ENCODE measurements at places on chromosomes 12 and 14.

DNA sequence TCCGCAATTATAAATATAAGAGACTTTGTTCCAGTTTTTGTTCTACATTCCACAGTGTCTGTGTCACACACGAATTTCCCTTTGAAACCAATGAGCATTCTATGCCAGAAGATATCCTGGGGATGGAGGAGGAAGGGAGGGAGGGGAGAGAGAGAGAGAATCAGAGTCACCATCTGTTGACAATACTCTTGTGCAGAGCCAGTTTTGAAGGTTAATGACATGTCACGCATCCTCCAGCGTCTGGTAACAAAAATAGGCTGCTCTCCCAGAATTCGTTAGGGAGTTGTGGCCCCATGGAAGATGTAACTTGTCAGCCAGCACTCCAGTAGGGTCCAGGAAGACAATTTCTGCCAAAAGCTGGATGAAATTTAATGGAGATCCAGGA, 213.5 kb upstream of the KRR1 start:
- no peak for DNase-seq

DNA sequence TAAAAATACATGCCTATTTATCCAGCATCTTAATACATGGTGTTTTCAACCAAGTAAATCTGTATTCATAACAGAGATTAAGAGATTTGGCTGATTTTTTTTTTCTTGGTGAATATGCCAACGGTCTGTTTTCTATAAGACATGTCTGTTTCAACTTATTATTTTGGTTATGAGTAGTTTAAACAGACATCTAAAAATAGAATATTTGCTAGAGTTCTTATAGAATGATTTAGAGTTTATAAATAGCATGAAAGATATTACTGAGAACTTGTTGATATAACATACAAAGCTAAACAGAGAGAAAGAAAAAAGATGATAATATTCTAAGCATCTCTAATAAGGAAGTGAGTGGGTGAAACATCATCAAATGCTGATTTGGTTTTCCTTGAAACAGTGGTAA, 199.9 kb downstream of the CCDC91 start:
- no peak for DNase-seq

DNA sequence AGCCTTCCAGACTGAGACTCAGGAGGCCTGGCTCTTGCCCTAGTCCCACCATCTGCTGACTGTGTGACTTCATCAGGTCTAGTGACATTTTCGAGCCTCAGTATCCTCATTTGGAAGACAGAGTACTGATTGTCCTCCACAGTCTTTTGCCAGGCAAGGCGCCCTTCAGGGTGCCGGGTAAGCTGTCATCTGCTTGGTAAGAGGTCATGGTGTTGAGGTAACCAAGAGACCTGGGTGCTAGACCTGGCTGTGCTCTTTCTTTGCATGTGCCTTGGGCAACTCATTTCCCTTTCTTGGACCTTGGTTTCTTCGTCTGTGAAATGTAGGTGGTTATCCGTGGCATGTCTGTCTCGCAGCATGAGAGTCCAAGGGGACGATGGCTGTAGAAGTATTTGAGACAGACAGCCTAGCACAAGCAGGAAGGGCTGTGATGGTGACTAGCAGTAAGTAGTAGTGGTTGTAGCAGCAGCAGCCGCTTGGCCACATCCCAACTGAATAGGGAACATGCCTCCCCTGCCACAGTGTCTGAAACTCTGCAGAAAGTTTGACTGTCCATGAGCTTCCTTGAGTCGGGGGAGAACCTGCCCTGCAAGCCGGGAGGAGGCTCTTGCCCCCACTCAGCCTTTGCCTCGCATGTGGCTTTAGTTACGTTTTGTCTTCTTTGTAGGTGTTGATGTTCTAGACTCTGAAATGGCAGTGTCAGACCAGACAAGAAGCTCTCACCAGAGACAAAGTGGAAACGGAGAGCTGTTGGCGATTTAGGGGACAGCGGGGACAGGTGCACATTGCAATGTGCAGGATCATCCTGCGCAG, 40.3 kb downstream of the EVL start:
- no peak for DNase-seq

GRCh38 chr14:106080922-106081321, 554.5 kb downstream of the TMEM121 start:
- no peak for DNase-seq

- DNase-seq: no peak
These were observed 25.4 kb downstream of the PRKCH start for GRCh38 chr14:61346793-61347192.

GRCh38 chr12:22322091-22322490, 12.4 kb downstream of the ST8SIA1 start:
- no peak for DNase-seq

DNA sequence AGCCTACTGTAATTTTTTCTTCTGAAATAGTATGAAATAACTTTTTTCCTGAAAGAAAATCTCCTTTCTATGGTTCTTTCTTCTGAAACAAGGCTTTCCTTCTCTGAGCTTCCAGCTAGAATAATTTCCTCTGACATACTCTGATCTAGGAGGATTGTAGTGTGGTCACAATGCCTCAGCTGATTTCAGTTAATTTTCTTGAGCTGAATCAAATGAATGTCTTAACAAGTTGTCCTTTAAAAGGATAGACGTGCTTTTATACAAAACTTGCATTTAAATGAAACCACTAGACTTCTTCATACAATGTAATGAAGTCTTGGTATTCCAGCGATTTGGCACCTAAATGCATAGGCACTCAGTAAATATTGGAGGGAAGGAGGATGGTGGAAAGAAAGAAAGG, 94.4 kb downstream of the BICD1 start:
- no peak for DNase-seq

DNA sequence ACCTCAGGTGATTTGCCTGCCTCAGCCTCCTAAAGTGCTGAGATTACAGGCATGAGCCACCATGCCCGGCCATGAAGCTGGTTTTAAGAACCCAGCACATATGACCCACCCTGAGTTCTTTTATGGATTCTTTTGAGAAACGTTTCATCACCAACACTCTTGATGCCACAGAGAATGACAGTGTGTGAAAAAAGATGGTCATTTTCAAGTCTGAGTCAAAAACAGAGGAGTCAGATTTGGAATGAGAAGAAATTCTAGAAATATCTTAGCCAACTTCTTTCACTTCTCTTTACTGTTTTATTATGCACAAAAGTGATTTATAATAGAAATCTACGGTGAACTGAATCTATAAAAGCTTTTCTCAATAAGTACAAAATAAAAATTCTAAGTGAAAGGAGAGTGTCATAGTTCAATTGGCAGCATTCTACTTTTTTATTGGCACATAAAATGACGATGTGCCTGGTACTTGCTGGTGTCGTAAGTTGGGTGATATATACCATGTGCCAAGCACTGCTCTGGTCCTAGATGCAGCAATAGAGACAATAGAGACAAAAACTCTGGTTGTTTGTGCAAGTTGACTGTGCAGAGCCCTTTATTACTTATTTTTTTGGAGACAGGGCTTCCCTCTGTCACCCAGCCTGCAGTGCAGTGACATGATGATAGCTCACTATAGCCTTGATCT, 33.9 kb downstream of the CCDC177 start:
- no peak for DNase-seq

DNA sequence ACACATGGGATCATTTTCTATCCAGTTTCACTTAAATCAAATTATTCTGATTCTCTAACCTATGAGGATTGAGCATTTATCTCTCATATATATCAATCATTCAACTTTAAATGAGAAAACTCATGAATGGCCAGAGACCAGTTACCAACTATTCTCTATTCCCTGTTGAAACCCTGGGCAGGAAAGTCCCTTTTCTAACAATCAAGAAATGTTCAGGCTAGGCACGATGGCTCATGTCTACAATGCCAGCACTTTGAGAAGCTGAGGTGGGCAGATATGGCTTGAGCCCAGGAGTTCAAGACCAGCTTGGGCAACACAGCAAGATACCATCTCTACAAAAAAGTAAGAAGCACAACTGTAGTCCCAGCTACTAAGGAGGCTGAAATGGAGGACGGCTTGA, 18.0 kb downstream of the FMNL3 start:
- no peak for DNase-seq

- DNase-seq: no peak
These were observed 210.6 kb downstream of the SLC6A15 start for GRCh38 chr12:84702001-84702400.

- no peak for DNase-seq
These were observed 205.7 kb downstream of the TTC8 start for GRCh38 chr14:89029961-89030694.

- no peak for DNase-seq
These were observed 17.5 kb upstream of the PPP1CC start for GRCh38 chr12:110760204-110760609.

GRCh38 chr12:75747572-75748021, 236.2 kb upstream of the KRR1 start:
- DNase-seq: no peak

GRCh38 chr12:117481470-117481869, 120.0 kb upstream of the NOS1 start:
- no peak for DNase-seq

GRCh38 chr12:3152011-3152511, 74.9 kb downstream of the TSPAN9 start:
- no peak for DNase-seq

DNA sequence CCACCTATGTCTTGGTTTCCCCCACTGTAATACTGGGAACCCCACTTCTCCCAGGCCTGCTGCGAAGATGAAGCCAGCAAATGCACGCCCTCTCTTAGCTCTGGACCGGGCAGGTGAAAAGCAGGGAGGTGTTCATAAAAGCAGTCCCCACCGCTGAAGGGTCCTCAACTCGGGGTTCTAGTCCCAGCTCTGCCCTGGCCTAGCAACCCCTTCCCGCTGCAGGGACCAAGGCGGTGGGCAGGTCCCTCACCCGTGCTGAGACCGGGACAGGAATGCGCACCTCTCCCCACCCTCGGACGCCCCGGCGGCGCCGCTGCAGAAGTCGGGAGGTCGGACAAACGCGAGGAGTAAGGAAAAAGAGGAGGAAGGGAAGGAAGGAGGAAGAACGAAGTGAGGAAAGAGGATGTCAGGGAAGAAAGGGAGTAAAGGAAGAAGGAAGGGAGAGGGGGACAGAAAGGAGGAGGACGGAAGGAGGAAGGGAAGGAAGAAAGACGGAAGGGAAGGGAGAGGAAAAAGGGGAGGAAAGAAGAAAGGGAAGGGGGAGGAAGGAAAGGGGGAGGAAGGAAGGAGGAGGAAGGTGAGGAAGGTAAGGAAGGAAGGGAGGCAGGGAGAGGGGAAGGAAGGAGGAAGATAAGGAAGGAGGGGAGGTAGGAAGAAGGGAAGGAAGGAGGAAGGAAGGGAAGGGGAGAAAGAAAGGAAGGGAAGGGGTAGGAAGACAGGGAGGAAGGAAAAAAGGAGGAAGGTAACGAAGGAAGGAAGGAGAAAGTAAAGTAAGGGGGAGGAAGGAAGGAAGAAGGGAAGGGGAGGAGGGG, 701 bp downstream of the SPRING1 start:
- DNase-seq: no peak

DNA sequence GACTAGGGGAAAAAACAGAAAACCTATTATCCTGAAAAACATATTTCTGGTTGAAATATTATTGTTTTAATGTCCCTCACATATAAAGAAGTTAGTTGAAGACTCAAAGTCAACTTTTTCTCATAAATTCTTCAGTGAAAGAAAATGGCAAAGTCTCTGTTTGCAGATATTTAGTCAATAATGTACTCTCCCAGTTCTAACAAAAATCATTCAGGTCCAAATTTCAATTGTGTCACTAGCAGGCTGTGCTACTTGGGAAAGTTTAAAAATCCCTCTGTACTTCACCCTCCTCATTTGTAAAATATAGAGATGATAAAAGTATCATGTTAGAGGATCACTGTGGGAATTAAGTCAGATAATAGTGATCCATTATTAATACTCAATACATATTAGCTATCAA, 496.5 kb downstream of the FSCB start:
- no peak for DNase-seq

DNA sequence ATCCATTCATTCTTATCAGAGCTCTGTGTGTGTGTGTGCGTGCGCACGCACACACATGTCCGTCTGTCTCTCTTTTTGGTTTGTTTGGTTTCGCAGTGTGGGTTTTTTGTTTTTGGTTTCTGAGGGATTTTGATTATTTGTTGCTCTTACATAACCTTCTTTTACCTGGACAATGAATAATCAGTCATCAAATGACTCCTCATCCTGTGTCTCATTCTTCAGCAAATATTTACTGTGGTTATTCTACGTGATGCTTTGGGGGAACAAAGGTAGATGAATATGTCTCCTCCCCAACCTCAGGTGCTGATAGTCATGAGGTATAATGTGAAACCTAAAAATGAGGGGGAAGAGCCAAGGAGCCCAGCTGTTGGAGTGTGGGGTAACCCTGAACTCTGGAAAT, 92.4 kb downstream of the SAMD4A start:
- DNase-seq: no peak

GRCh38 chr12:115450017-115450416, 766.0 kb upstream of the TBX3 start:
- no peak for DNase-seq

GRCh38 chr12:43145481-43145880, 406.5 kb downstream of the ADAMTS20 start:
- DNase-seq: no peak

GRCh38 chr14:93954900-93955849, 21.2 kb downstream of the ASB2 start:
- DNase-seq: peak; percentile 79

DNA sequence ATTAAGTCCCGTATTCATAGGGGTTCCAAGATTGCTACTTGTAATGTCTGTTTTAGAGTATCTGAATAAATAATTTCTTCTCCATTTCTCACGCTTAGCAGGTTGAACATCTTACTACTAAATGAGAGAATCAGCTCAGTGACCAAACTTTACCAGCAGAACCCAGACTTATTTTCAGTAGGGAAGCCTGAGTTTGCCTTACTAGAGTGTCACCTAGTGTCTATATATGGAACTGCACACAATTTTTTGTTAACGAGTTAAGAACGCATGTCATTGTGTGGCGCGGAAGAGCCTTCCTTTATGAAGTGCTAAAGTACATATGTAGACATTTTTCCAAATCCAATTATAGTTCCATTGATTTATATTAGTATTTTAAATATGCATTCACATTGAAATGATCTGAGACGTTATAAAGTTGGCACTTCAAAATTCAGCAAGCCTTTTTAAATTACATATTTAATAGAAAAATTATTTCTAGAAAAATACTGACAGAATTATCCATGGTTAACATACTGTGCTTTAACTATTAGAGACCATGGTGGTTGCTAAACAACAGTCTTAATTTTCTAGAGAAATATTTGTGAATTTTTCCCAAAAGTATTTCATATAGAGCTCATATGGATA, 88.3 kb downstream of the RPS29 start:
- no peak for DNase-seq

GRCh38 chr14:21711360-21711961, 37.8 kb upstream of the OR4E1 start:
- peak; percentile 64 for DNase-seq

- no peak for DNase-seq
These were observed 125.3 kb upstream of the PRMT8 start for GRCh38 chr12:3365463-3366411.

GRCh38 chr14:68785534-68786490, 7.1 kb downstream of the ZFP36L1 start:
- DNase-seq: no peak

DNA sequence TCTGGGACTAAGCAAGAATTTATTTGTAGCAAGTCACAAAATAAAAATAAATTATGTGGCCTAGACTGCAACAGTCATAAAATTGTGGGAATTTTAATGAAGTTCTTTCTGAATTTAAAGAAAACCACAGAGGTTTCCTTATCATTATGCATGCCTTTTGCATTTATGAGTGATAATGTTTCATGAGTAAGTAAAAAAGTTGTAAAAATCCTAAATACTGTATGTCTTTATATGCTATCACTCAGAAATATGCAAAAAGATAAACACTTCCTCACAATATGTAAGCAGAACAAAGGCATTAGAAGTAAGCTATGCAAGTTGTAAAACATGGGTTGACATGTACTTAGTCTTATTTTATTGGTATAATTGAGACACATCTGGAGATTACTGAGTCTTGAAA, 239.4 kb upstream of the PDE3A start:
- DNase-seq: no peak

Data from natural killer cell treated with Interleukin-12 subunit alpha and Interleukin-12 subunit beta and Interleukin-15 and Interleukin-18, amount 100 ng/mL, for 72 hours (primary cell).